ENCODE measurements at places on chromosomes 1 and 21.

DNA sequence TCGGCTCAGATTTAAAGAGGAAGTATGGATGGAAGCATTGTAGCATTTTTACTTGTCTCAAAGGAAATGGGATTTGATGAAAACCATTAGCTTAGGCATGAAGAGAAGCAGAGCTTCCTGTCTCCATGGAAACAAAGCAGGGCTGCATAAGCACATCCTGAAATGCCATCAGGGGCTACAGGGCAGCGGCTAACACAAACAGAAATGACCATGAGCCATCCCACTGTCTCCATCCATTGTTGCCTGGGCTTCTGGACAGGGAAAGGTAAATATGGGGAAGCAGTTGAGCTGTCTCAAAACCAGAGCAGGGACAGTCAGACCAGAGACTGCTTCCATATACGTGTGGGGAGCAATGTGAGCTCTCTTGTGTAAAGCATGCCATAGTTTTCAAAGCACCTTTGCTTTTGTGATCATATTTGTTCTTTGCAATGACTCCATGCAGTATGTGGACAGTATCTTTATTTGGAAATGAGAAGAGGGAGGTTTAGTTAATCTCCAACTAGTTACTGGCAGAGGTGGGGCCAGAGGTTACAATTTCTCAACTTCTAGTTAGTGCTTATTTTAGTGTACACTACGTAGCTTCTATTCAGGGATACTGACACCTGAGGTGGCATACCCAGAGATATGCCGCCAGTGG, 176.1 kb downstream of the CACNA1E start:
- DNase-seq: no peak

DNA sequence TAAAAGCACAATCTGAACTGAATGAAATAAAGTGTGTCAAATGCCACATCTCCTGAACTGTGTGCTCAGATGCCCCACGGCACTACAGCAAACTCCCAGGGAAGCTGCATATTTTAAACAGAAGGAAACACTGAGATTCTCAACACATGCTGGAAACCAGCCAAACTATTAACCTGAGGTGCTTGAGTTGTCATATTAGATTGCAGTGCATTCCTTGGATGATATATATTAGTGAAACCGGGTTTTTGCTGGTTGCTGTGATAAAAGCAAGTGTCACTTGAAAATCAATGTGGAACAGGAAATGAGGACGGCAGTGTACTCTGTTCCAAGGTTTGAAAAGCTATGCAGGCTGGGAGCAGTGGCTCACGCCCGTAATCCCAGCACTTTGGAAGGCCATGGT, 8.7 kb downstream of the SYNJ1 start:
- DNase-seq: no peak

- DNase-seq: no peak
These were observed 80.7 kb downstream of the NID1 start for GRCh38 chr1:235984041-235984825.

- no peak for DNase-seq
These were observed 27.8 kb upstream of the VAMP3 start for GRCh38 chr1:7743346-7743745.

DNA sequence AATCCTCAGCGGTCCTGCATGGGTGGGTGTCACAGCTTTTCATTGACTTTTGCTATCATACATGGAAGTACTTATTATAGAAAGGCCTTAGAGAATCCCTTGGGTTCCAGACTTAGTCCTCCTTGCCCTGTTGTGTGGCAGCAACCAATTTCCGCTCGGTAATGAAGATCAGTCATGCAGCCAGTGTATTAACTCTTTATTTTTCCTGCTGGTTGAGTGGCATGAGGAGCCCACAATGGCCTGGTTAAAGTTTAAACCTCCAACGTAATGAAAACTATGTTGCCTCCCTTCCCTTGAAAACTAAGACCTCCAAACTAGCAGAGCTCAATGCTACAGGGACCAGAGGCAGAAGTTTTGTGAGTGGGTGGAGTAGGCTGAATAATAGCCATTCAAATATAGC, 20.0 kb downstream of the CITED4 start:
- DNase-seq: no peak

- no peak for DNase-seq
These were observed 280.3 kb downstream of the OMA1 start for GRCh38 chr1:58266242-58266641.

- DNase-seq: no peak
These were observed 40.4 kb downstream of the TBX15 start for GRCh38 chr1:118947790-118948189.

DNA sequence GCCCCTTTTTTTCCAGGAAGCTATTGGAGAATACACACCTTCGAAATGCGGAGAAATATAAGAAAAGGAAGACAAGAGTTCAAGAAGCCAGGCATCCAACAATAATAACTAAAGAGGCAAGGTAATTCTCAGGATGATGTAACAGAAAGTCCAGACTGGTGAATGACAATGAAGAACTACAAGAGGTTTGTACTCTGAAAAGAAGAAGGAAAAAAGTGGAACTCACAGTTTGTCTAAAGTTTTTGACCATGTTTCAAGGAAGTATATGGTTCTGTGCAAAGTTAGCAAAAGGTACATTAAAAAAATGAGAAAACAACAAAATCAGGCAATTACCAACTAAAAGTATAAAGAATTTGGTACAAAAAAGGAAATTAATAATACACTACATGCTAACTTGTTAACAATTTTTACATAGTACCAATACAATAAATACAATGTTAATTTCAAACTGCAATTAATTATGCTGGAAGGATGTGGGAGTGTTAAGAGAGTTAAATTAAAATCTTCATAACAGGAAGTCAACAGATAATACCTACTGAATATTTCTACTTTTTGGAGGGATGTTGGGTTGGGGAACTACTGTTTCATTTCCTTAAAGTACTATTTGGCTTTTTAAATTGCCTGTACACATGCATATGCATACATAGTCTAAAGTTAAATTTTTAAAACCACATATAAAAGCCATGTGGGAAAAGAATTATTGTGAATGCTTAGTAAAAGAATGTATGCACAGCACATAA, 12.9 kb upstream of the CD55 start:
- no peak for DNase-seq

- no peak for DNase-seq
These were observed 192.2 kb downstream of the TGFB2 start for GRCh38 chr1:218537122-218537913.

DNA sequence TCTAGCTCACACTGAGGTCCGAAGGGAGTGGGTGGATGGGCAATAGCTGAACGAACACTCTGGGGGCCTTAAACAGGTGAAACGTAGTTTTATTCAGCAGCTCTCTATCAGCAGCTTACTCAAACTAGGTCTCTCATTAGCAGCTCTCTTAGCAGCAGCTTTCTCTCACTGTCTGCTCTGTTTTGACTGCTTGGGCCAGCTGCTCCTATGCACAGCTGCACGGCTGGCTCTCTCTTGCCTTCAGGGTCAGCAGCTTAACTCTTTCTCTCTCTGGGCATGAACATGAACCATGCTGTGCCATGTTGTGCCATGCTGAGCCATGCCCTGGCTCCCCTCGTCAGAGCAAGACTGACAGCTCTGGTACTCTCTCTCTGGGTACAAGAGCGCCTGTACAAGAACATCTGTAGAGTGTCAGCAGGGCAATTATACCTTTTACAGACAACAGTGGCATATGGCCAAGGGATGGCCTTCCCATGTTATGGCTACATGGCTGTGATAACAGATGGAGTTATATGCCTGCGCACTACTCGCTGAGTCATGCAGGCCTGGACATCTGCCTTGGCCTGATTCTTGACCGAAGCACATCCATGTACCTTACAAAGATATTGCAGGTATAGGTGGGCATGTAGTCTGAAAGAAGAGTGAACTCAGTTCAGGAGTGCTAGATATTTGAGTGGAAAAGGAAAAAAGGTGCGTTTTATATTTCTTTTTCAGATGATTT, 152.4 kb downstream of the LEPR start:
- DNase-seq: no peak

DNA sequence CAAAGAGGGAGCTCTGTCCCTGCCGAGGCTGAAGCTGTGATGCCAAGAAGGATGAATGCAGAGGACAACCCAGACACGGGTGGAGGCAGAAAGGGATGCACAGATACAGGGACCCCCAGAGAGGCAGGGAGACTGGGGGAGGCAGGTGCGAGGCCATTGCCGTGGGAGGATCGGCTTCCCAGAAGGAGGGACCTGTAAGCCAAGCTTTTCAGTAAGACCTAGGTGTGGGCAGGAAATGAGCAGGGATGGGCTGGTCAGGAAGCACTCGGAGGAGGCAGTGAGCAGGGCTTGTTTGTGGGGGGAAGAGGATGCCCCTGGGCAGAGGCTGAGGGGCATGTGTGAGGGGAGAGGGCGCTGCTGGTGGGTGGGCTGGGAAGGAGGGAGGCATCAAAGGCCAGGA, 67.7 kb upstream of the WNT4 start:
- no peak for DNase-seq

DNA sequence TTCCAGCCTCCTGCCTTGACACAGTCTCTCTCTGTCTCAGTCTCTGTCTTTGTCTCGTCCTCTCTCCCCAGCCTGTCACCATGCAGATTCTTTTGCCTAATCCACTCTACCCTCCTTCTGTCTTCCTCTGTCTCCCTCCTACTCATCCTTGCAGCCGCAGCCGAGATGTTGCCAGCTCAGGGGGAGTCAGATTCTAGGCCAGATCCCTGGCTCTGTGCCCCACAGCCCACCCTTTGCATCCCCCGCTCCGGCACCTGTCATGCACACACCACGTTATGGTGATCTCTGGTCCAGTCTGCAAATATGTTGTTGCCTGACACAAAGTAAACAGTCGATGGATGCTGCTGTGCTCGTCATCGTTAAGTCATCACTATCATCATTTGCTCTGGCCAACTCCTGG, 35.5 kb upstream of the IGSF21 start:
- no peak for DNase-seq

DNA sequence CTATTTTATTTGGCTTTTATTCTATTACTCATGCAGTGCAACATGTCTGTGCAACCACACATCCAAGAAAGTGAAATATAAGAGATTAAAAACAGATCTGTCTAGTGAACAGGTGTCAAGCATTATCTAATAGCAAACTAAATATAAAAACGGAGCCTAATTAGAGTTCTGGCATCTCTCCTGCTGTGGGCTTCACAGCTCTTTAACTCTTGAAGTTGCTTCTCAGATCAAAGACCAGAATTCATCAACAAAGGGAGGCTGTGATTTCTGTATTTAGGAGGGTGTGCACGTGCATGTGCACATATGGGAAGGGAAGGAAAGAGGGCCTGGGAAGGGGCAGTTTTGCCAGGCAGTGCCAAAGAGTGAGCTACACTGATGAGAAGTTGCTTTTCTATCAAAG, 81.0 kb downstream of the MIS18A start:
- no peak for DNase-seq

- DNase-seq: no peak
These were observed 22.3 kb downstream of the ACP6 start for GRCh38 chr1:147647796-147648633.

DNA sequence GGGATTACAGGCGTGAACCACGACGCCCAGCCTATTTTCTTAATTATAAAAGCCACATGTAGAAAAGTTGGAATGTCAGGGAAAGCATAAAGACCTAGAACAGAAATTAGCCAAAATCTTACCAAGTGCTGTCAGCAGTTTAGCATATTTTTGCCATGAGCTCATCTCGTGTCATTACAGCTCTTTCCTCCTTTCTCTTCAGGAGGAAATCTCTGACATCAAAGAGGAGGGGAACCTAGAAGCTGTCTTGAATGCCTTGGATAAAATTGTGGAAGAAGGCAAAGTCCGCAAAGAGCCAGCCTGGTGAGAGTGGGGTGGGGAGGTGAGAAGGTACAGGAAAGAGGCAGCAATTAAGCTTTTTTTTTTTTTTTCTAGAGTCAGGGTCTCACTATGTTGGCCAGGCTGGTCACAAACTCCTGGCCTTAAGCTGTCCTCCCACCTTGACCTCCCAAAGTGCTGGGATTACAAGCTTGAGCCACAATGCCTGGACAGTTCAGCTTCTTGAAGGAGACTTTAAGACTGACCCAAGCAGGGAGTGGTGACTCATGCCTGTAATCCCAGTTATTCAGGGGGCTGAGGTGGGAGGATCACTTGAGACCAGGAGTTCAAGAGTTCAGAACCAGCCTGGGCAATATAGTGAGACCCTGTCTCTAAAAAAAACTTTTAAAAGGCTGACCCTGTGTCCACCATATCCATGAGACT, 8.4 kb upstream of the BGLAP start:
- no peak for DNase-seq

DNA sequence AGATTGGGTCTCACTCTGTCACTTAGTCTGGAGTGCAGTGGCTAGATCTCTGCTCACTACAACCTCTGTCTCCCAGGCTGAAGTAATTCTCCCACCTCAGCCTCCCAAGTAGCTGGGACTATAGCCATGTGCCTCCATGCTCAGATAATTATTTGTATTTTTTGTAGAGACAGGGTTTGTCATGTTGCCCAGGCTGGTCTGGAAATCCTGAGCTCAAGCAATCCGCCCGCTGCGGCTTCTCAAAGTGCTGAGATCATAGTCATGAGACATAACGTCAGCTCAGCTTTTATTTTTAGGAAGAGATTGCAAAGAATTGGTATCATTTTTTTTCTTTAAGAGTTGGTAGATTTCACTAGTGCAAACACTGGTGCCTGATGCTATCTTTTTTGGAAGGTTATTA, 244.9 kb downstream of the DSCAM start:
- no peak for DNase-seq

GRCh38 chr1:89085781-89086180, 20.8 kb upstream of the GBP1 start:
- peak; percentile 12 for DNase-seq
